Dermis lymphatic vessel endothelial cell (primary cell): ENCODE measurements at places on chromosomes 6 and 20. TPM values are rescaled to one million over a fixed set of nuclear protein-coding genes. Genes with fewer than 3 reads are reported as not detected.

ATG5 gene
- total RNA-seq = 58.8 and 63.3 TPM in 2 replicates

SLC35B2 gene
- 37.2 and 46.1 TPM in 2 replicates for total RNA-seq

METTL24 gene
- not detected in 2 replicates for total RNA-seq

SLC22A1 gene
- total RNA-seq = 0.09 and 0.11 TPM in 2 replicates

PBOV1 gene
- not detected in 2 replicates for total RNA-seq

KCNG1 gene
- 1.8 and 2.8 TPM in 2 replicates for total RNA-seq

RSPO4 gene
- not detected in 2 replicates for total RNA-seq

PDYN gene
- not detected in 2 replicates for total RNA-seq

GDAP1L1 gene
- total RNA-seq = not detected in 2 replicates

RIPPLY2 gene
- total RNA-seq = 0.17 TPM in 1 of 2 replicates, not detected in the other

GCNT2 gene
- 55.2 and 87.2 TPM in 2 replicates for total RNA-seq

ARFGEF3 gene
- total RNA-seq = 1.7 and 2.5 TPM in 2 replicates

KHDRBS2 gene
- not detected in 2 replicates for total RNA-seq
